ENCODE measurements at places on chromosomes 11 and 22. TPM values are rescaled to one million over a fixed set of nuclear protein-coding genes. Genes with fewer than 3 reads are reported as not detected.

HIC2 gene
- total RNA-seq, result 2.1 TPM

B4GALNT4 gene
- 1.4 TPM for total RNA-seq

PATE2 gene
- not detected for total RNA-seq

MICAL2 gene
- 92.3 TPM for total RNA-seq

RIMBP3B gene
- 0.08 TPM for total RNA-seq

- no peak for DNase-seq
These were observed 8.8 kb upstream of the MB start for GRCh38 chr22:35625763-35626432.

GRCh38 chr11:66987924-66988637 is 13.0 kb downstream of the C11orf86 start:
- no peak for DNase-seq

- DNase-seq, result no peak
These were observed 182.1 kb upstream of the KIRREL3 start for GRCh38 chr11:127182586-127183203.

- no peak for DNase-seq
These were observed 595.8 kb upstream of the CADM1 start for GRCh38 chr11:116100016-116100415.

- DNase-seq, result no peak
These were observed 89.0 kb downstream of the RELT start for GRCh38 chr11:73465023-73465675.

GRCh38 chr11:47083913-47084312 is 92.8 kb downstream of the ARFGAP2 start:
- no peak for DNase-seq

DNA sequence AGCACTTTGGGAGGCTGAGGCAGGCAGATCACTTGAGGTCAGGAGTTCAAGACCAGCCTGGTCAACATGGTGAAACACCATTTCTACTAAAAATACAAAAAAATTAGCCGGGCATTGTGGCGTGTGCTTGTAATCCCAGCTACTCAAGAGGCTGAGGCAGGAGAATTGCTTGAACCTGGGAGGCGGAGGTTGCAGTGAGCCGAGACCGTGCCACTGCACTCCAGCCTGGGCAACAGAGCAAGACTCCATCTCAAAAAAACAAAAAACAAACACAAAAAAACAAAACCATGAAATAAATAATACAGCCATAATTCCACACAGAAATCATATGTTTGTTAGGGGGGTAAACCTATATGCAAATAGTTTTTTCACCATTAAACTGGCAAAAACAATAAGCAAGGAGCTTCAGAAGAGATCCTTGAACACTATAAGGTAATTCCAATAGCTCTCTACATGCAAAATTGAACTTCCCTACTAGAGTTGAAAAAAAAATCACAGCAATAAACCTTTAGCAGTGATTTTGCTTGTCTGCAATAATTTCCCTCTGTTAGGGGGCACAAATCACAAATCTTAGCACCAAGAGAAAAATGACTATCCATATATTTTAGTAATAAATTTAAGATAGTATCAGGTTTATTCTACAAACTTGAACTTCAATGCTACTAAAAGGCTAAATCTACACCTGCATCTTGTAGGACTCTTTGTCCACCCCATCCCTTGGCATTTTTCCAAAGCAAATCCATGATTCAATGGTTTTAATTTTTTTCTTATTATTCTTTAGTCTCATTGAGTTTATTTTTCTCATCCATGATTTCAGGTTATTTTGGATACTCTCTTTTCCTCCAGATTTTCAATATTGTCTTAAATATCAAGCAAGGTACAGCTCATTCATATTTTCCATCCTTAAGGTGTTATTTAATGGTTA is 3.9 kb downstream of the CSTF3 start:
- DNase-seq, result no peak

DNA sequence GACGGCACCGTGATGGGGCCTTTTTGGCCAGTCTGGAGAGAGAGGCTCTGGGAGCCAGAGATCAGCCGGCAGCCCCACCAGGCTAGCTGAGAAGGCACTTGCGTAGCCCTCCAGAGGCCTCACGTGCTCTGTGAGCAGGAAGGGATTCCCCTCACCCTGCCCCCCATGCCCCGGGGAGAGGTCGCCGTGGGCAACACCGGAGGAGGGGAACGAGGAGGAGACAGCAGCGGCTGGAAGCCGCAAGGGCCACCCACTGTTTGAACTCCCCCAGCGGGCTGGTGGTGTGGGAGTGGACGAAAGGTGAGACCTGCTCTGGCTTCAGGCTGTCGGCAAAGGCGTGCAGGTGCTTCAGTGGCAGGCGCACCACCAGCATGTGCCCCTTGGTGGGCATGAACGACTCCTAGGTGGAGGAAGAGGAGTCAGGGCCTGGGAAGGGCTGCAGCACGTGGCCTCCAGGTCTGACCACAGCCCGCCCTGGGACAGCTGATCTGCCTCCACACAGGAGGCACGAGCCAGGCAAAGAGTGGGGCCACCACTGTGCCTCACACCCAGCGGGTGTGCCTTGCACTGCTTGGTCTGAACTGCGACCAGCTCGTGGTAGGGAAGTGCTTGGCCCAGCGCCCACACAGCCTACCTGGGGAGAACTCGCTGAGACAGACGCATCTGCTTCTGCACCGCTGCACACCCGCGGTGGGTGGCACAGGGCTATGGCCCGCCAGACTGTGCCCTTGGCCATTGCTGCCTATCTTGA is 99.9 kb downstream of the MED15 start:
- DNase-seq, result no peak

DNA sequence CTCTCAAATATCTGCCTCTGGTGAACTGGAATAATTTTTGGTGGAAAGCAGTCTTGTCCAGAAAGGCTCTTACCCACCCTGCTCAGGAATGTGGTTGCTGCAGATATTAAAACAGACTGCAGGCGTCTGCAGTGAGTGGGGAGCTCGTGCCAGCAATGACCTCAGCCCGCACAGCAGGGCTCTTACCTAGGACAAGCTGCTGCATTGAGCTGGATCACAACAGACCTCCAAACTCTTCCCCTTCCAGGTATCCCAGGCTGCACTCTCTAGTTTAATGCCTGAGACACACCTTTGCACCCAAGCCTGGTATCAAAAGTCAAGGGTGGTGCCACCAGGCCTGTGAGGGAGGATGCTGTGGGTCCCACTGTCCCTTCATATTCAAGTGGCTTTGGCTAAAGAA is 69.7 kb upstream of the CDON start:
- peak; percentile 66 for DNase-seq

DNA sequence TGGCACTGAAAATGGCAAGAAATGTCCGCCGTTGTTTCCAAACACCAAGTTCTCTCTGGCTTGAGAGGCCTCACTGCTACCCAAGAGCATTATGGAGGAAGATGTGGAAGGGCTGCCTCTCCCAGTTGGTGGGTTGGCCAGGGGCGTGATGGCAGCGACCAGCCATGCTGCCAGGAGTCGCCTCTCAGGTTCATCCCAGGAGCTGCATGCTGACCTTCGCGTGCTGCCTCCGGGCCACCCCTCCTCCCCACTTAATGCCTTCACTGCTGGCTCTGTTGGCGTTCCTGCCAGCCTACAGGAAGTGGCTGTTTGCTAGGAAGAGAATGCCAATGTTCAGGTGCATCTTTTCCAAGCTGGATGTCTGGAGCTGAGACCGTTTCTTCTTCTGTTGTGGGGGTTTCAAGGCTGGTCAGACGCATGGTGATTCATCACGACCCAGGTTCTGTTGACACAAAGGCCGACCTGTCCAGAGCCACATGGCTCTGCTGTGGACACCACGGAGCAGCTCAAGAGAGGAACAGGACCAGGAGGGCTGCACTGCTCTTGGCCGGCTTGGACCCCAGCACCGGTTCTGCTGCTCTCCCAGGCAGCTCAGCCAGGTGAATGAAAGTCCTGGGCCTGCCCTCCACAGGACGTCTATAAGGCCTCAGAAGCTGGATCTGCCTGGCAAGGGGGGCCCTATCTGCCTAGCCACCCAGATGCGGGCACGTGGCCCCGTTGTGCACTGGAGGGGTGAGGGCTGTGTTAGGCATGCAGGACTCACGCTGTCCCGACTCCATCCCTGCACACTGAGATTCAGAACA is 25.1 kb downstream of the TBX1 start:
- DNase-seq, result no peak

GRCh38 chr22:42769574-42770447 is 49.1 kb upstream of the A4GALT start:
- peak; percentile 88 for DNase-seq

GRCh38 chr11:31968461-31969358 is 122.2 kb upstream of the RCN1 start:
- DNase-seq, result no peak

DNA sequence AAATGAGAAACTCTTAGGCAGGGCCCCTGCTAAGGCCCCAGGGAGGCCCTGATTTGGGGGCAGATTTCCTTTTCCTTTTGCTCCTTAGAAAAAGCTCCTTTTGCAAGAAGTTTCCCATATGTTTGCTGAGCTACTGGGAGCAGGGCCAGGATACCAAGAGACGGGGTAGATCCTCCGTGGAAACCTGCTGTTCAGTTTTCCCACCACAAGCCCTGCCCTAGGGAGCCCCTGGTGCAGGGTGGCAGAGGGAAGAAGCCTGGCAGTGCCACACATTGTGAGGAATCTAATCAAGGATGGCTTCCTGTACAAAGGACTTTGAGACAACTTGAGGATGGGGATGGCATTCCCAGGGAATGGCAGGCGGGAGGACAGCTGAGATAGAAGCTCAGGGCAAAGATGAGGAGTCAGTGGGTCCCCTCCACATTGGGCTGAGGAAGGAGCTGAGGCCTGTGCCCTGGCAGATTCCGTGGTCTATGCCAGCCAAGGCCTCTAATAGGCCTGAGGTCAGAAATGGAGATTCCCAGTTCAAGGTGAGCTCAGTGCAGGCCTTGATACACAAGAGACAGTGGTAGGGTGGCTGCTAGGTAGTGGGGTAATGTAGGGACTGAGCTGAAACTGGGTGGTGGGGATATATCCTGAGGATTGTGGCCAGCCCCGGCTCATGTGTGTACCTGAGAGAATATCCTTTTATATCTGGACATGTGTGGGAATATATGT is 15.0 kb downstream of the TUB start:
- no peak for DNase-seq

DNA sequence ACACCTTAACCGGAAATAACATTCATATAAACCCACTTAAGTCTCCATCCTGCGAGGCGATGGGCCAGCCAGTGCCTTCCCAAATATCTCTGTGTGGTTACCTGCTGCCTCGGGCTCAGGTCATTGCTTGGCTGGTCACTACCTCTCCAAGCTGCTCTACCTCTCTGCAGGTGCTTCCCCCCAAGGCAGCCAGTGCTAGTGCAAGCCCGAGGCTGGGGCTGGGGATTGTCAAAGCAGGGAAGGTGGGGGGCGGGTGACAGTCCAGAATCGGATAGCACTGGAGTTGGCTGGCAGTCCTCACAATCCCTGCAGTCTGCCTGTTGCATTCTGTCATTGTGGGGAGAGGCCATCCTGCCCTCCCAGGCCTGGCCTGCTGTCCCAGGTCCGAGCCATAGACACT is 11.1 kb downstream of the MCHR1 start:
- no peak for DNase-seq

DNA sequence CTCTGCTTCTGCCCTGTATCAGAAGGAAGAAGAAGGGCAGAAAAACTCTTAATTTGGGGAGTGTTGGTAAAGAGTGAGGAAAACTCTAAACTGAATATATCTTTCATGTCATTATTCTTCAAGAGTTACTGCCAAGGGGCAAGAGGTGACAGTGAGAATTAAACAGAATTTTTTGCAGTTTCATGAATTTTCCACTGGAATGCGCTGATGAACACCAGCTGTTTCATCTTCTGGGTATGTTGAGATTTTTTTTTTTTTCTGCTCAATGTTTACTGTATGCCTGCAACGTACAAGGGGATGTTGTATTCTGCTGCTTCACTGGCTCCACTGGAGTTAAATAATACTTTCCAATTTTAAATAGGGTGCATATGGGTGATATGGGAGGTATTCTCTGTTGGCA is 117.8 kb downstream of the FAM76B start:
- DNase-seq, result no peak

- DNase-seq, result no peak
These were observed 37.9 kb downstream of the CDPF1 start for GRCh38 chr22:46212195-46212594.

DNA sequence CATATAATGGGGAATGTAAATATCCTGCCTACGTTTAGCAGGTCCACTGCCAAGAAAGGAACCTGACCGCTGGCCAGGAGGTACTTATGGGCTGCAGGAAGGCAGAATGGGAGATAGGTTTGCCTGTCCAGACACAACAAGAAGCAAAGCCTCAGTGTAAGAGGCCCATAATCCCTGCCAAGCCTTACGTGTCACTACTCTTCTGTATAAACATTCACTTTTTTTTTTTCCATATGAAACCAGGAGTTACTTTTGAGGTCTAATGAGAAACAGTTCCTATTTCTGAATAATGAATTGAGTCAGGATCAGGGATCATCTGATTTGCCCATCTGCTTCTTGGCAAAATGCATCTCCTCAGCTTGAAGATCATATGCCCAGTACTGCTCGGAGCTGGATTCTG is 230.2 kb downstream of the NTM start:
- no peak for DNase-seq

GRCh38 chr22:24120044-24120443 is 61.2 kb upstream of the SUSD2 start:
- peak; percentile 77 for DNase-seq

DNA sequence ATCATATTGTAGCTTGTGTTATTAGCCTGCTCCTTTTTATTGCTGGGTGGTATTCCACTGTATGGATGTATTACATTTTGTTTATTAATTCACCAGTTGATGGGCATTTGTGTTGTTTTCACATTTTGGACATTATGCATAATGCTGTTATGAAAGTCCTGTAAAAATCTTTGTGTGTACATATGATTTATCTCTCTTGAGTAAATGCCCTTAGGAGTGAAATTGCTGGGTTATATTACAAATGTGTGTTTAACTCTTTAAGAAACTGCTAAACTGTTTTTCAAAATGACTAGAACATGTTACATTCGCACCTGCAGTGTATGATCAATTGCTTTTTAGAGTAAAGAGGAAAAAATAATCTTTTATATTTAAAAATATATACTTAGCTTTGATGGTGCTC is 54.4 kb upstream of the TP53I11 start:
- no peak for DNase-seq

GRCh38 chr11:120254788-120255518 is 15.0 kb downstream of the POU2F3 start:
- DNase-seq, result no peak

DNA sequence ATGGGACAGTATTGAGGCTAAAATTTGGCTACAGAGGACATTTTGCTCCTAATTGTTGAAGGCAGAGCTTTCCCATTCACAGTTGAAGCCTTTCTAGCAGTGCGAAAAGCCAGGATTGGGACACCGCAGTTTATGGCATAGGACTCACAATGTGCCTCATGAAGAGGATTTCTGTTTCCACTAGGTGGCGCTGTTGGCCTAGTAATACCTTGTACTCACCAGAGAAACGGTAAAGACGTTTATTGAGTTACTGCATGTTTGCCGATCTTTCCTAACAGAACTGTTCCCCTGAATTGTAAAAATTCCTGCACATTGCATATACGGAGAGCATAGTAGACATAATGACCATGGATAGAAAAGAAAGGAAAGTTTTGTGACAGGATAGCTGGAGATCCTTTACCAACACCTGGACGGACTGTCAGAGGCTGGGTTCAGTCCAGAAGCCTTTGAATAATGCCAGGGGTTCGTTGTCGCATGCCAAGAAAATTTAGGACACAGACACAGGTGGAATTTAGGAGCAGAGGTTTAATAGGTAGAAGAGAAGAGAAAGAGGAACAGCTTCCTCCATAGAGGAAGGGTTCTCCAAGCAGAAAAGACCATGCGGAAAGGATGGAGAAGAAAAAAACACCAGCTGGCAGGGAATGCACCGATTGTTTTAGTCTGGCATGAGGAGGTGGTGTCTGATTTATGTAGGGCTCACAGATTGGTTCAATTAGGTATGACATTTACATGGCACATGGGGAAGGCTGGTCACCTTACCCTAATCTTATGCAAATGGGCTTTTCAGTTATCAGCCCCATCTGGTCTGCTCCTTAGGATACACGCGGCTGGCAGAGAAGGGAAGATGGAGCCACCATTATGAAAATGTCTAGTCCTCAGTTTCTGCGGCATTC is 10.8 kb upstream of the OR51D1 start:
- DNase-seq, result no peak
